Activated T-cell treated with anti-CD3 and anti-CD28 coated beads, Interleukin-2, amount 50 U/mL, for 48 hours (primary cell): ENCODE measurements at places on chromosomes 2 and 18.
A peak's percentile ranks its signal among the peaks of the same experiment; 100 is the strongest.

DNA sequence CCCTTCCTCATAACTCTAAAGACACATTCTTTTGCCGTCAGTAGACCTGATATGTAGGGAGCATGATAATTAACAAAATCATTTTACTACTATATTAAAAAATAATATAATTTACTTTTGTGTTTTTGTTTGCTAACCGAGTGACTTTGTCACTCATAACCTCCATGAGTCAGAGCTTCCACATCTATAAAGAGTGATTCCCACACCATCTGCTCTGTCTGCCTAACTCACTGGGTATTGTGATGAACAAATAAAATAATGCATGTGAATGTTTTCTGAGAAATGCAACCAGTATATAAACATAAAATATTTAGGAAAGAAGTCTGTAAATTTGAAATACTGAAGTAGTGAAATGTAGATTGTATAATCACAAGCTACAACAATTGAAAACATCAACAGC lies 123.4 kb upstream of the DSEL start:
- DNase-seq, result no peak

DNA sequence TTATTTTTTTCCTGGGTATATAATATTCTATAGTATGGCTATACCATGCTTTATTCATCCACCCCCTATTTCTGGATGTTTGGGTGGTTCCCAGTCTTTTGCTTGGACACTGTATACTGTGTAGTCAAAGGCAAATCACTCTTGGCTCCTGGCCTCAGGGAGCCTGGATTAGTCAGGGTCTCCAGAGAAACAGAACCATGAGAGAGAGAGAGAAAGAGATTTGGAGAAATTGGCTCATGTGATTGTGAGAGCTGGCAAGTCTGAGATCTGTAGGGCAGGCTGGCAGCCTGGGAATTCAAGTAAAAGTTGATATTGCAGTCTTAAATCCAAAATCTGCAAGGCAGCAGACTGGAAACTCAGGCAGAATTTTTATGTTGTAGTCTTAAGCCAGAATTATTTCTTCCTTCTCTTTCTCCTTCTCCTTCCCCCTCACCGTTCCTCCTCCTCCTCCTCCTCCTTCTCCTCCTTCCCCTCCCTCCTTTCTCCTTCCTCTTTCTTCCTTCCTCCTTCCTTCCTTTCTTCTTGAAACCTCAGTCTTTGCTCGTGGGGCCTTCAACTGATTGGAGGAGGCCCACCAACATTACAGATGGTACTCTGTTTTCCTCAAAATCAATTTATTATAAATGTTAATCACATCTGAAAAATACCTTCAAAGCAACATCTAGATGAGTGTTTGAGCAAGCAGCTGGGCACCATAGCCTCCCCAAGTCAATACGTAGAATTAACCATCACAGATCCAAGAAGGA lies 33.0 kb downstream of the CTIF start:
- no peak for DNase-seq

DNA sequence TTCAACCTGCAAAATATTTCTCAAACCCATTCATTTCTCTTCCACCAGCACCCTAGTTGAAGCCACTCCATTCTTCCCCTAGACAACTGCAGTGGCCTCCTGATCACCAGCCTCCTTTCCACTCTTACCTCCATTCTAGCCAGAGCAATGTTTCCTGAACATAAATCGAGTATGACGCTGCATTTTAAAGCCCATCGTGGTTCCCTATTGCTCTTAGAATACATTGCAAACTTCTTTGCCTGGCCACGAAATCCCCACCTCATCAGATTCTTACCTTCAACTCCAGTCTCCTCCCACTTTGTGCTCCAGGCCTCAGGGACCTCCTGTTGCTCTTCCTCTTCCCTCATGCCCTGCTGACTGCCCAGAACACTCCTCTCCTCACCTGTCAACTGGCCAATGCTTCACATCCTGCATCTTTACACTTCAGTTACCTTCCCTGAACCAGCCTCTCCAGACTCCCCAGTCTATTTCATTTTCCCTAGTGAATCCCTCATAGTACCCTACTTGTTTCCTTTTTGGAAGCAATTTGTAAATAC lies 176.5 kb upstream of the CTAGE1 start:
- DNase-seq, result no peak

GRCh38 chr2:17605696-17606095 lies 65.2 kb downstream of the VSNL1 start:
- DNase-seq, result no peak

- DNase-seq, result peak; percentile 35
Observed at GRCh38 chr2:118089139-118089800, 999 bp downstream of the INSIG2 start.
